ENCODE measurements at places on chromosomes 3 and 15.

DNA sequence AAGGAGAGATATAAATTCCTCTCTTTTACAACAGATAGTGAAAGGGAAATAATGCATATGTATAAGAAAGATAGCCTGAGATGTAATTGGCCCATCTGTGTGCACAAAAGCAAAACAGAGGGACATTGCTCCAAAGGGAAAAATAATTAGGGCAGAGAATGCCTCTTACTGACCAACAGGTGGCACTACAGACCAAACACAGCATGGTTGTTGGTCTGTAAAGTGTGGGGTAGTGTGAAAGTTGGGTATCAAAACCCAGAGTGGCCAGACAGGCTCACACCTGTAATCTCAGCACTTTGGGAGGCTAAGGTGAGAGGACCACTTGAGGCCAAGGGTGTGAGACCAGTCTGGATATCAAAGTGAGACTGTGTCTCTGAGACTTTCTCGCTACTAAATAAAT, 4.5 kb upstream of the TLNRD1 start:
- DNase-seq = no peak

GRCh38 chr3:16033889-16034687, 140.4 kb upstream of the GALNT15 start:
- no peak for DNase-seq

DNA sequence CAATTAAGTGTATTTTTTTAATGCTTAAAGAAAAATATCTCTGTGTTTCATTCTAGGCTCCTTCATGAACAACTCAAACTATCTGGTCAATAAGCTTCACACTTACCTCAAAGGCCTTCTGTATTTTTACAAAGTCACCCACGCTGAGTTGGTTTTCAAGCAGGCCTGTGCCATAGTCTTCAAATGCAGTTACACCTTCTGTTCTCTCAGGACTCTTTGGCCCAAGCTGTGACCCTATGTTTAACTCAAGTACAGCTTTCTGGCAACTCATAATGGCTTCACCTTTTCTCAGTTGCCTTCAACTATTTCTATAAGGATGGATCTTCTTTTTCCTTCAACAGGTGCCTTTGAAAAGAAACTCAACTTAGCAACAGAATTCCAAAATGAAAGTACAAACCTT, 587 bp downstream of the WDR49 start:
- no peak for DNase-seq

- DNase-seq = no peak
Observed at GRCh38 chr15:57234156-57234555, 142.1 kb upstream of the CGNL1 start.

GRCh38 chr3:124540550-124541211, 189.6 kb upstream of the UMPS start:
- DNase-seq = no peak

DNA sequence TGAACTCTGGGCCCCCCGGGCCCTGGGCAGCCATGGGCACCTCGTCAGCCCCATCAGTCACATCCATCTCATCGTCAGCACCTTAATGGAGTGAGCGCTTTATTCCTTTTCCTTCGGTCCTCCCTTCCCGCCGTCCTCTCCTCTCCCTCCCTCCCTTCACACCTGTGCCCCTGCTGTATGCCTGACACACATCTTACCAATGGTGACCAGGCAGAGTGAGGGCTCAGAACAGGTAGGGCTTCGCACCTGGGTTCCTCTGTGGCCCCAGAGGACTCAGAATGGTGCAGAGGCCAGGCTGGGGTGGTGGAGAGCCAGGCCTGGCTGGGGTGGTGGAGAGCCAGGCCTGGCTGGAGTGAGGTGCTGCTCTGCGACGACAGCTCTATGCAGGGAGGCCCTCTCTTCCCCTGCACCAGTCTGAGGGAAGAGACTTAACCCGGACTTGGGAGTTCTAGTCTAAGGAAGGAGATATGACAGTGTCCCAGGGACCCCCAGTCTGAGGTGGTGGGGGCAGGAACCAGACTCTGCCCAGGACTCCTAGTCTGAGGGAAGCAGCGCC, 11.6 kb downstream of the C15orf39 start:
- DNase-seq = no peak

GRCh38 chr15:31034152-31034551, 42.7 kb upstream of the MTMR10 start:
- DNase-seq = no peak

DNA sequence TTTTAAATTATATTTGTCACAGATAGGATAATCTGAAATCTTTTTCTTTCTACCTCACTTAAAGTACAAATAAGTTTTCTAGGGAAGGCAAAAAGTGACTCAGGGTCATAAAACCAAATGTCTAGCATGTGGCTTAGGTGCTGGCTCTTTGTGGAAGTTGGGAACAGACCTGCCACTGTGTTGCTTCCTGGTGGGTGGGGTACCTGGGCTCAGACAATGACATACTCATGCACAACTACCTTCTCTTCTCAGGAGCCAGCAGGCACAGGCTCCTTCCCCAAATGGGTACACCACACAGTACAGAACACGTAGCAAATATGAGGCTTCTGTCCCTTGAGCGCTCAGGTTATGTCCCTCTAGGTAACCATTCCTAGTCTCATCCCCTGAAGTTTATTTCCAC, 40.1 kb upstream of the MUC13 start:
- no peak for DNase-seq

GRCh38 chr3:197464794-197465193, 91.0 kb downstream of the BDH1 start:
- DNase-seq = no peak

DNA sequence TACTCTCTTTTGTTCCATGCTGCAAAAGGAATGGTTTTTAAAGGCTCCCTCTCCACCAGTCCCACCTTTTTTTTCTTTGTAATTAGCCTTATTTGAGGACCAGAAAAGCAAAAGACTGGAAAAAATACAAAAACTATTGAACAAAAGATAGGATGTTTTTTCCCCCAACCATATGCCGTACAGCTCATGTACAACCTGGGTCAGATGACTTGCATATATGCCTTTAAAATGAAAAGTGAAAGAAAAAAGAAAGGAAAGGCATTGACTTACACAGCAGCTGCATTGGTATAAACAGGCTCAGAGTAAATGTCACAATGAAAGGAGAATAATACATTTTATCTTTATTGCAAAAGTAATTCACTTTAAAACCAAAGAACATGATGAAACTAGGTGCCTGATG, 69.5 kb upstream of the CMC1 start:
- no peak for DNase-seq

- no peak for DNase-seq
Observed at GRCh38 chr3:24793896-24794295, 299.2 kb upstream of the THRB start.

DNA sequence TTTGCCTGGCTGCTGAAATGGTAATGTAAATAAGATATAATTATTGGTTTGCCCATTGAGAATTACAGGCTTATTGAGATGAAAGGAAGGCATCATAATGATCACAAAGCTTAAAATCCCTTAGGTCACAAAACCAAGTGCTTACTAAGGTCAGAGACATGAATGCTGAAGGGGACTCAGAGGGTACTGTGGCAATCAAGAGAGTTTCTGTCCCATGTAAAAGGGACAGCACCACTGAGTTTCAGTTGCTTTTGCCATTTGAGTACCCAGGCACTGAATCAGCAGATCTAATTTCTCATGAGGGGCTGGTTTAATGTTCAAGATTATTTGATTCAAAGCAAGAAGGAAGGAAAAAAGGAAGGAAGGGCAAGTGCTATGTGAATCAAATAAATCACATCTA, 127.0 kb downstream of the PLOD2 start:
- DNase-seq = no peak

- no peak for DNase-seq
Observed at GRCh38 chr3:63613561-63613960, 38.9 kb upstream of the SNTN start.

- DNase-seq = no peak
Observed at GRCh38 chr3:166177130-166177529, 339.9 kb upstream of the BCHE start.

- DNase-seq = no peak
Observed at GRCh38 chr15:63749330-63749942, 84.3 kb downstream of the HERC1 start.

DNA sequence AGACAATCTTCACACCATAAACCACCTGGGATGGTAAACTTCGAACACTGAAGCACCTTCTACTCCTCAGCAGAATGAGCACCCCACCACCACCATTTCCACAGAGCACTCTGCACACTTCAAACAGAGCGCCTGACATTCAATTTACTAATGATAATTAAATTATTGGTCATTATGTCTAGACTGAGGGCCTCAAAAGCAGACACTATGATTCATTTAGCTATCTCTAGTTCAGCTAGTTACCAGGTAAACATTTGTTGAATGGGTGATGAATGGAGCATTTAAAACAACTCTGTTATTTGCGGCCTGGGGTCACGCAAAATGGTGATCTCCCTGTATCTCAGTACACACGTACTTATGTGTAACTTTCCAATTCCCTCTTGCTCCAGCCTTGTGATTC, 40.9 kb downstream of the ACAP2 start:
- DNase-seq = no peak

DNA sequence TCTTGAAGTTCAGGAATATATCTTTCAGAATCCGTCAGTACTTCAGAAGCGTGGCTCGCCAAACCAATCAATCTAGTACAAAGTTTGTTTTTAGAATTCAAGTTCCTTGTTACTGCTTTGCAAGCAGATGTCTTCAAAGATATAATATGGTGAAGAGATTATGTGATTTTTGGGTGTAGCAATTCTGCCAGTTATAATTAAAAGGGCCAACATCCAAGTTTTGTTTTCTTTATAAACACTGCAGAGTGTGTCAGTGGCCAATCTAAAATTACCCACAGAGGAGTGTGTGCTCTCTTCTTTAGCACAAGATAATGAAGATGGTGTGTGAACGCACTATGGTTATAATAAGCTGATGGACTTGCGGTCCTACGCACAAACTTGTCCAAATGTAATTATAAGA, 493.6 kb upstream of the MDFIC2 start:
- DNase-seq = no peak

Measured in activated T-helper 1 cell treated with anti-CD3 and anti-CD28 coated beads, Interleukin-12 subunit alpha, Interleukin-12 subunit beta, Interleukin-2, Interleukin-4 antibody, amounts not matched to agents 30 ng/mL and 10 ng/mL and 1 ng/mL, durations not matched to agents 14 hours and 24 hours and 36 hours (primary cell).